ENCODE measurements at places on chromosomes 6 and 20. TPM values are rescaled to one million over a fixed set of nuclear protein-coding genes. Genes with fewer than 3 reads are reported as not detected.

DNA sequence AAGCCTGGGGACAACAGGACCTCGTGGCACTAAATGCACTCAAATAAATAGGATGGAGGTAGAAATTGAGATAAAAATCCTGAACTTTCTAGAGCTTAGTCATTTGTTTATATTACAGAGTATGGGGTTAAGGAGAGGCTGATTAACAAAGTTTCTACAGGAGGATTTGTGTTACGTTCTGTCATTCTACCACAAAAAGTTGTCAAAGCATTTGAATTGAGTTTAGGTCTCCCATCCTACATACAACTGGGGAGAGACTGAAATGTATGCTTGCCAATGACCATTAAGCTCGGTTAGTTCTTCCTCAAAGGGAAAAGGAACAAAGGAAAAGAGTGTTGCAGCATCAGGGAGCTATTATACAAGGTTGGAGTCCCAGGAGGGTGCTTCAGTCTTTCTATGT lies 597.9 kb downstream of the COL12A1 start:
- H3K36me3 ChIP-seq, result no peaks in the 10 kb centered on the region
- no peak overlapping the region for H3K4me3 ChIP-seq
- H3K27me3 ChIP-seq, result no peaks in the 10 kb centered on the region
- no peak overlapping the region for H3K27ac ChIP-seq
- H3K4me1 ChIP-seq, result no peaks in the 10 kb centered on the region

Gene DOK5
- 0.60 TPM for total RNA-seq

DNA sequence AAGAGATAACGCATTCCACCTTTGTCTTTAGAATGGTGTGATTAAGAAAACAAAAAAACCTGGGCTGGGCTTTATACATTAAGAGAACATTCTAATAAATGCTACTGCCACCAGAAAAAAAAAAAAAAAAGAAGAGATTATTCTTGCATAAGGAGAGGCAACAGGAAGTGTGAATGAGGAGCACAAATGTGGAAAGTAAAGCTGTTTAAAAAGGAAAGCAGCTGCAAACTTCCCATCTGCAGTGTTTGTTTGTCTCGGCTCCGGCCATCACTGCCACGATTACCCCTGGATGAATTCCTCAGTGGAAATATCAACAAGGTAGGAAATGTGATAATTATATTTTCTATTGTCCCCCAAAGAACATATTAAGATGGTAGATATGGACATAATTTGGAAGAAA lies 223.9 kb downstream of the PHF3 start:
- H3K27me3 ChIP-seq, result no peaks in the 10 kb centered on the region
- H3K36me3 ChIP-seq, result no peaks in the 10 kb centered on the region
- H3K4me1 ChIP-seq, result no peaks in the 10 kb centered on the region
- H3K4me3 ChIP-seq, result no peak overlapping the region
- no peak for DNase-seq

- H3K4me1 ChIP-seq, result no peaks in the 10 kb centered on the region
- no peak overlapping the region for H3K27ac ChIP-seq
These were observed 178.4 kb downstream of the MBOAT1 start for GRCh38 chr6:20033697-20034407.

Gene CLDN20
- total RNA-seq, result not detected

DNA sequence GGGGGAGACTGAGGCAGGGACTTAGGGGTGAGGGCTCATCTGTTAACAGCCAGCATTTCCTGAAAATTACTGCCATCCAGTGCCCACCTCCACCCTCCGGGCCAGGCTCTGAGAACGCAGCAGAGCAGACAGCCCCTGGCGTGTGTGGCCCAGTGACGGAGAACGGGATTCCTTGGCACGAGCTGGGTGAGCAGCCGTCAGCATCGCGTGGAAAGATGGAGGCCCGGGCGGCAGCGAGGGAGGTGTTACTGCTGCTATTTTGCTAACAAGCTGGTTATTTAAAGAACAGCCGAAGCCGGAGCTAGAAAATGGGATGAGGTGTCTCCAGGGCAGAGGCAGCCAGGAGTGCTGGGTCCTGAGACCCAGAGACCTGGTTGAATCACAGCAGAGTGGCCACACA lies 62.7 kb downstream of the DLGAP4 start:
- H3K27me3 ChIP-seq, result peaks cover 29% of the 10 kb centered on the region
- H3K4me1 ChIP-seq, result no peaks in the 10 kb centered on the region
- H3K4me3 ChIP-seq, result no peak overlapping the region

GRCh38 chr6:159565181-159565710 lies 127.8 kb downstream of the SOD2 start:
- no peak overlapping the region for H3K4me3 ChIP-seq
- DNase-seq, result no peak
- H3K36me3 ChIP-seq, result no peaks in the 10 kb centered on the region
- H3K4me1 ChIP-seq, result no peaks in the 10 kb centered on the region
- H3K27me3 ChIP-seq, result no peaks in the 10 kb centered on the region

Gene PTCHD4
- 0.24 TPM for total RNA-seq

GRCh38 chr20:40741507-40742106 lies 52.6 kb upstream of the MAFB start:
- H3K36me3 ChIP-seq, result no peaks in the 10 kb centered on the region
- H3K27ac ChIP-seq, result no peak overlapping the region
- H3K4me3 ChIP-seq, result no peak overlapping the region
- DNase-seq, result no peak

GRCh38 chr6:134468633-134469032 lies 150.7 kb upstream of the SGK1 start:
- H3K36me3 ChIP-seq, result no peaks in the 10 kb centered on the region
- no peaks in the 10 kb centered on the region for H3K4me1 ChIP-seq
- H3K27me3 ChIP-seq, result no peaks in the 10 kb centered on the region
- no peak for DNase-seq

GRCh38 chr20:57791178-57791962 lies 81.6 kb upstream of the PMEPA1 start:
- H3K36me3 ChIP-seq, result no peaks in the 10 kb centered on the region
- no peak overlapping the region for H3K4me3 ChIP-seq
- no peaks in the 10 kb centered on the region for H3K4me1 ChIP-seq
- no peak for DNase-seq

Gene MYB
- 6.6 TPM for total RNA-seq

Gene TINAG
- not detected for total RNA-seq

Gene PGC
- total RNA-seq, result not detected

- H3K4me3 ChIP-seq, result no peak overlapping the region
- no peaks in the 10 kb centered on the region for H3K4me1 ChIP-seq
- no peak for DNase-seq
- H3K36me3 ChIP-seq, result no peaks in the 10 kb centered on the region
- no peaks in the 10 kb centered on the region for H3K27me3 ChIP-seq
These were observed 86.3 kb downstream of the SLC22A23 start for GRCh38 chr6:3370361-3371221.

DNA sequence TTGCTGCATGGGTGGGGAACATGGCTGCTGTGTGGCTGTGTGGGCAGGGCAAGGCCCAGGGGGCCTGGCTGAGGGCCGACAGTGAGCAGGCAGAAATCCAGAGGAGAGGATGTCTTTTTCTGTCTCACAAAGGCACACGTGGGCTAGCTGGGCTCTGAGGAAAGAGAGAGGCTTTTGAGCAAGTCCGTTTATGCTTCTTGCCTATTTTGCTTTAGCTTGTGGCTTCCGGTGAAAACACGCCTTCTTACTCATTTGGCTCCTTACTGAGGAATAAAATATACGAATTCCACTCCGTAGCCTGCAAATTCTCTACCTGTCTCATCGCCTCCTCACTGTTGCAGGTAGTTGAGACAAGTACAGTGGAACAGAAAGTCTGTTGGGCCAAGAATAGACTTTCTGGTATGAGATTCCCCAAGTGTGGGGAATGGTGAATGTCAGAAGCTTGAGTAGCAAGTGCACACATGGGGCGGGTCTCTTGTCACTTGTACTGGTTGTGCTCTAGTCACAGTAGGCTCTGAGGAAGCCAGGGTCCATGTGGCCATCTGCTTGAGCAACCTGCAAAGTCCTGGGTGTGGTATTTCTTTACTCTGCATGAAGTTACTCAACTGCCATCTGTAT lies 28.4 kb downstream of the WRNIP1 start:
- H3K27ac ChIP-seq, result peak overlapping the region; percentile 67
- no peak overlapping the region for H3K4me3 ChIP-seq
- peaks cover 24% of the 10 kb centered on the region for H3K4me1 ChIP-seq
- DNase-seq, result no peak

DNA sequence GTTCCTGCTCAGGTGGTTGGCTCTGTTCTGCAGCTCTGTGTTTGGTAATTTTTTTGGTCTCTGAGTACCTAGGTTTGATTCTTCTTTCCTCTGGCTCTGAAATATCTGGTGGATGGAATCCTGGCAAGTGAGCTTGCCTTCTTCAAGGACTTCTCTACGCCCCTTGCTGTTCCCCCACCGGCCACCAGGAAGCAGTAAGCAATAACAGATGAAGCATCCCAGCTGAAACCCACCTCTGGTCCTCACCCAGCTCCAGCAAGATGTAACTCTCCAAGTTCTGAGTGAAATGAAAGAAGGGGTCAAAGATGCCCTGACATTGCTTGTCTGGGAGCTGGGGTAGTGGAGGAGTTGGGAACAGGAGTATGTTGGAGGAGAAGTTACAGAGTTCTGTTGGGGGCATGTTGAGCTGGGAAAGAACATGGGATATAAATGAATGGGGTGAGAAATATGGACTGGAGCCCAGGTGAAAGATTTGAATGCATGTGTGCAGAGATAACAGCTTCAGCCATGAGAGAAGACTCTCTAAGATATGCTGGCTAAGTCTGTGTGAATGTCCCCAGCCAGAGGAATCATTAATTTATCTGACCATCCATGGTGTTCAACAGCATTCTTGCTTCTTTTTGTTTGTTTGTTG lies 51.3 kb upstream of the GLP1R start:
- H3K36me3 ChIP-seq, result no peaks in the 10 kb centered on the region
- peaks cover 9% of the 10 kb centered on the region for H3K27me3 ChIP-seq
- H3K27ac ChIP-seq, result no peak overlapping the region
- H3K4me3 ChIP-seq, result no peak overlapping the region

DNA sequence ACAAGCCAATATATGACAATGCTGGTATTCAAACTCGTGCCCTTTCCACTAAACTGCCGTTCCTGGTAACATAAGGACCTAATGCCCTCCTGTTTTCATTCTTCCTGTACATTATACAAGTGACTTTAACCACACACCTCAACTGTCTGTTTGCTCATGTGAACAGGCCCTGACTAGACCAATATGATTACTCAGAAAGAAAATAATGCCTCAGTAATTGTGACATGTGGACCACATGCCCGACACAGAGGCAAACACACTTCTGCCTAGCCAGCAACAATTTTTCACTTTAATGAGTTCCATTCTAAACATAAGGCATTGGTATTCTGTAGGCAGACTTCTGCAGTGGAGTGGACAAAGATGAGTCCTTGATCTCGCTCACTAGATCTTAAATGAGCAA lies 30.0 kb downstream of the SLC22A16 start:
- no peaks in the 10 kb centered on the region for H3K36me3 ChIP-seq
- no peak overlapping the region for H3K4me3 ChIP-seq
- no peaks in the 10 kb centered on the region for H3K4me1 ChIP-seq
- no peak overlapping the region for H3K27ac ChIP-seq

DNA sequence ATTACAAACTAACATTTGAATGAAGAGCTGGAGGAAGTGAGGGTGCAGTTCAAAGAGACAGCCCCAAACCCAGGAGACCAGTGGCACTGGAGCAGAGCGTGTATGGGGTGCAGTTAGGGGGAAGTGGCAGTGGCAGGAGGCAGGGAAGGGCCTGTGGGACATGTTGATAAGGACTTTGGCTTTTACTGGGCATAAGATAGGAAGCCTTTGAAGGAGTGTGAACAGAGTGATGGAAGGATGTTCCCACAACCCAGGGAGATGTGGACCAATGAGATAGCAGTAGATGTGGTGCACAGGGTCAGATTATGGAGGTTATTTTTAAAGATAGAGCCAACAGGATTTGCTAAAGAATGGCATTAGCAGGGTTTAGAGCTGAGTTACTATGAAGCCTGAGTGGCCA lies 56.4 kb downstream of the AIG1 start:
- H3K4me1 ChIP-seq, result no peaks in the 10 kb centered on the region
- DNase-seq, result no peak
- no peaks in the 10 kb centered on the region for H3K36me3 ChIP-seq
- no peak overlapping the region for H3K27ac ChIP-seq

Gene ADGB
- not detected for total RNA-seq

DNA sequence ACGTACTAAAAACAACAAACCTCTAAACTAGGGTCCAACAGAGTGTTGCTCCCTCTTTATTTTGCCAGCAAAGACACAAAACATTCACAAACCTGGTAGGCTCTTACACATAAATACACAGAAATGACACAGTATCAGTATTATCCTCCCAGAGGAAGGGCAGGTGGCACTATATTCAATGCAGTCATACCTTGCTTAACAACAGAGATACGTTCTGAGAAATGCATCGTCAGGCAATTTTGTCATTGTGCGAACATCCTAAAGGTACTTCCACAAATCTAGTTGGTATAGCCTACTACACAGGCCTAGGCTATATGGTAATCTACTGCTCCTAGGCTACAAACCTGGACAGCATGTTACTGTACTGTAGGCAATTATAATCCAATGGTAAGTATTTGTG lies 9.6 kb downstream of the ZBTB2 start:
- no peak for DNase-seq
- H3K27me3 ChIP-seq, result no peaks in the 10 kb centered on the region
- H3K36me3 ChIP-seq, result peaks cover 23% of the 10 kb centered on the region
- peak overlapping the region; percentile 86 for H3K27ac ChIP-seq
- H3K4me1 ChIP-seq, result peaks cover 5% of the 10 kb centered on the region

Gene NRSN1
- total RNA-seq, result not detected

DNA sequence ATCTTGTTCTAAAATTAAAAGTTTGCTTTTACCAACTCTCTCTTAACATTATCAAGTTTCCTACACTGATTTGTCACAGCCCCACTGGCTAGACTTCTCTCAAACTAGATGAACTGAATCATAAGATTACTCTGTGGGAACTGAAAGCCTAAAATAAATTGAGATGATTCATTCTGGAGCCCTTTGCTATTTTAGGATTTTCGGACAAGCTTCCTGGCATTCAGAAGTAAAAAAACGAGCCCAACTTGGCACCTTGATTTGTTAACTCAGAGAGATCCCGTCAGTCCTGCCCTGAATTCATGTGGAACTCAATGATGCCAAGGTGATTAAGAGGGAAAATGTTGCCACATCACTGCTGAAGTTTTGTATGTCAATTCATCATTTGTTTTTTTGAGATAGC lies 122.0 kb upstream of the NRSN1 start:
- H3K4me1 ChIP-seq, result no peaks in the 10 kb centered on the region
- H3K4me3 ChIP-seq, result no peak overlapping the region
- H3K27ac ChIP-seq, result no peak overlapping the region
- DNase-seq, result no peak
- no peaks in the 10 kb centered on the region for H3K36me3 ChIP-seq

Gene SLC24A3
- 2.1 TPM for total RNA-seq

DNA sequence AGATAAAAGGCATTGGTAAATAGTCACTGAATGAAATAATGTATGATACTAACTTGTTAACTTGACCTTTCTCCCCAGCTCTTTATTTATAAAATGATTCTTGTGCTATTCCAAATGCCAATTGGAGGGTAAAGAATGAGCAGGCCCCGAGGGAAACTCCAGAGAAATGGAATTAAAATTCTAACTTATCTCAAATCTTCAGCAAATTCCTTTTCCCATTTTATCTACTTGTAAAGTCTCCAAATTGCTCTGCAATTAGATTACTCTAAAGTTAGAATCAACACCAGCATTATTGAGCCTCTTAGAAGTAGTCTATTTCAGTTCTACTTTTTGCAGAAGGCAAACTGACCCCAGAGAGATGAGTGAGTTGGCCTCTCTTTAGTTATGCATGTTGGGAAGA lies 165.9 kb upstream of the PREP start:
- no peaks in the 10 kb centered on the region for H3K36me3 ChIP-seq
- no peak overlapping the region for H3K4me3 ChIP-seq
- no peaks in the 10 kb centered on the region for H3K27me3 ChIP-seq
- H3K4me1 ChIP-seq, result no peaks in the 10 kb centered on the region
- H3K27ac ChIP-seq, result no peak overlapping the region
- DNase-seq, result no peak

All from spleen (tissue), 13 donors.